Stimulated activated CD4-positive, alpha-beta T cell treated with anti-CD3 and anti-CD28 coated beads, Interleukin-4, amount 100 ng/mL, for 48 hours (primary cell): ENCODE measurements at places on chromosomes 1 and 21.

GRCh38 chr1:201154389-201155165 is at the start of gene TMEM9:
TMEM9 (minus strand) TSS chr1:201154474; CDS start chr1:201153923, 551 bp downstream.
- peak; percentile 95 for DNase-seq

DNA sequence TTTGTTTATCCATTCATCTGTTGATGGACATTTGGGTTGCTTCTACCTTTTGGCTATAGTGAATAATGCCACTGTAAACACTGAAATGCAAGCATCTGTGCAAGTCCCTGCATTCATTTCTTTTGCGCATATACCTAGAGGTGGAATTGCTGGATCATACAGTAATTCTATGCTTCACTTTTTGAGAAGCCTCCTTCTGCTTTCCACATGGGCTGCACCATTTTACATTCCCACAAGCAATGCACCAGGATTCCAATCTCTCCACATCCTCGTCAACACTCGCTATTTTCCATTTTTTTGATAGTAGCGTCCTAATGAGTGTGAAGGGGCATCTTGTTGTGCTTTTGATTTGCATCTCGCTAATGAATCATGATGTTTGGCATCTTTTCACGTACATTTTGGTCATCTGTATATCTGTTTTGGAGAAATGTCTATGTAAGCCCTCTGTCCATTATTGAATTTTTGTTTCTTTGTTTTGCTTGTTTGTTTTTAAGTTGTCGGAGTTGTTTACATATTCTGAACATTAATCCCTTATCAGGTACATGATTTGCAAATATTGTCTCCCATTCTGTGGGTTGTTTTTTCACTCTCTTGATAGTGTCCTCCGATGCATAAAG is 335.4 kb downstream of the RRAGC start:
- no peak for DNase-seq

- DNase-seq: no peak
These were observed 48.8 kb downstream of the KCNK1 start for GRCh38 chr1:233662575-233663304.

DNA sequence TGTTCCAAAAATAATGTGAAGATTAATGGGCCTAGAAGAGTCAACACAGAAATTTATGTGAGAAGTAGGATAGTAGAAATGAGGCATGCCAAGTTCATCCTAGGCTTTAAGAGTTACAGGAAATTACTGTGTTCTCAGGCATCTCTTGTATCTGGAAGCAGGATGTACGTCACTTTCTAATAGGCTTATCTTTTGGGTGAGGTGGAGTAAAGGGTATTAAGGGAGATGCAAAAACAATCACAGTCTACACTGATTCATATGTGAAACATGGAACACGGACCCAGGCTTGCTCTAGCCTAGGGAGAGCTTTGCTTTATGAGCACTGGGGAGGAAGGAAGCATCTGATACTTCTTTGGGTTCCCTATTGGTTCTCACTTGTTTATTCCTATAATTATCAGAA is 84.5 kb upstream of the RGS4 start:
- no peak for DNase-seq

DNA sequence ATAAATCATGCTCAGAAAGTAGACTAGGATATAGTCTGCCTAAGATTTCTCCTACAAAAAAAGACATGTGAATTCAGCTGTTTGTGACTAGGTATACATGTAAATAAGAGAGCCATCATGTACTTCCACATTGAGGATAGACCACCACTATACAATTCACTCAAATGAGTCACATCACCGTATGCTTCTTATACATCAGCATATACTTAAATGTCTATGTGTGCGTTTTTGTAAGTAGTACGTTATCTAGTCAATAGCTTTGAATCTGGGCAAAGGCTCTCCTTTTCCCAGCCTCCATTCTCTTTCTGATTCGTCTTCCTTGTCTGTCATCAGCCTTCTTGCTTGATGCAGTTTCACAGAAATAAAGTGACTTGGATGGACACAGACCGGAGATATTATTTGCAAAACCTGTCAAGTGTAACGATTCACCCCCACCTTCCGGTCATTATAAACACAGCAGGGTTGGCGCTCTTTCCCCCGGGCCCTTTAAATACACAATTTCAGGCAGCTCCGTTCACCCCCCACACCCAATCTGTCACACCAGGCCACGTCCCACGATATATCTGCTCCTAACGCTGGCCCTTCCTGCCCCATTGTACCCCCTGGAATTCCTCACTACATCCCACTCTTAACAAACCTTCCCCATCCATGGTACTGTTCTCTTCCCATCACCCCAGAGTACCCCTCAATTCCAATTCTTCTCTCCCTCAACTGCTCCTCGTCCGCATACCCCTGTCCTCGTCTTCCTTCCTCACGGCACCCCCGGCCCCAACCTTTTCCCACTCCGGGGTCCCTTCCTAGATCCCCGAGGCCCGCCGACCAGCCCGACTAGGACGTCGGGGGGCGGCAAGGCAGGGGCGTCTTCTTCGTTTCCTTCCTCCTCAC is 636 bp downstream of the VAMP4 start:
- DNase-seq: peak; percentile 9

GRCh38 chr1:43990271-43991199 is 864 bp upstream of the CCDC24 start:
- no peak for DNase-seq

DNA sequence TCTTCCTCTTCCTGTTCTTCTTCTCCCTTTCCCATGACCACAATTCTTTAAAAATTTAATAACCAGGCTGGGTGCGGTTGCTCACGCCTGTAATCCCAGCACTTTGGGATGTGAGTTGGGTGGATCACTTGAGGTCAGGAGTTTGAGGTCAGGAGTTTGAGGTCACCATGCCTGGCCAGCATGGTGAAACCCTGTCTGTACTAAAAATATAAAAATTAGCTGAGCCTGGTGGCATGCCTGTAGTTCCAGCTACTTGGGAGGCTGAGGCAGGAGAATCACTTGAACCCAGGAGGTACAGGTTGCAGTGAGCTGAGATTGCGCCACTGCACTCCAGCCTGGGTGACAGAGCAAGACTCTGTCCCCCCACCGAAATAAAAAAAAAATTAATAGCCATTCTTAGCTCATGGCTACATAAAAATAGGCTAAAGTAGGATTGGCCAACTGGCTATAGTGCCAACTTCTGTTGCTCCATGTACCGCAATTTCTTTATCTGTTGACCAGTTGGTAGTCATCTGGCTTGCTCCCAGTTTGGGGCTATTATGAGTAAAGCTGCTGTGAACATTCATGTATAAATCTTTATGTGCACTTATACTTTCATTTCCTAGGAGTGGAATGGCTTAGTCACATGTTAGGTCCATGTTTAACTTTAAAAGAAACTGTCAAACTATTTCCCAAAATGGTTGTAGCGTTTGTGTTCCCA is 136.3 kb downstream of the PEX14 start:
- DNase-seq: no peak

- DNase-seq: peak; percentile 47
These were observed 4.2 kb downstream of the TFAP2E start for GRCh38 chr1:35577071-35577998.
